ENCODE measurements at places on chromosomes 4 and X. TPM values are rescaled to one million over a fixed set of nuclear protein-coding genes. Genes with fewer than 3 reads are reported as not detected.

IBSP gene
- not detected for total RNA-seq

TCP11X2 gene
- not detected for total RNA-seq

ETDB gene
- total RNA-seq: not detected

CXCR3 gene
- total RNA-seq: not detected

CT45A1 gene
- not detected for total RNA-seq

CYTL1 gene
- total RNA-seq: 121 TPM

HERC5 gene
- 6.2 TPM for total RNA-seq

SLC25A4 gene
- 19.3 TPM for total RNA-seq

SMARCA1 gene
- 8.0 TPM for total RNA-seq

SORCS2 gene
- not detected for total RNA-seq

Data from mammary microvascular endothelial cell (primary cell).